ENCODE measurements at places on chromosomes 4 and X. TPM values are rescaled to one million over a fixed set of nuclear protein-coding genes. Genes with fewer than 3 reads are reported as not detected.

GRCh38 chr4:110132816-110133719, 65.3 kb downstream of the ELOVL6 start:
- H3K36me3 ChIP-seq: peaks cover 10% of the 10 kb centered on the region
- no peak for DNase-seq
- no peak overlapping the region for H3K4me3 ChIP-seq
- no peaks in the 10 kb centered on the region for H3K27me3 ChIP-seq
- peaks cover 16% of the 10 kb centered on the region for H3K4me1 ChIP-seq
- H3K27ac ChIP-seq: no peak overlapping the region

DNA sequence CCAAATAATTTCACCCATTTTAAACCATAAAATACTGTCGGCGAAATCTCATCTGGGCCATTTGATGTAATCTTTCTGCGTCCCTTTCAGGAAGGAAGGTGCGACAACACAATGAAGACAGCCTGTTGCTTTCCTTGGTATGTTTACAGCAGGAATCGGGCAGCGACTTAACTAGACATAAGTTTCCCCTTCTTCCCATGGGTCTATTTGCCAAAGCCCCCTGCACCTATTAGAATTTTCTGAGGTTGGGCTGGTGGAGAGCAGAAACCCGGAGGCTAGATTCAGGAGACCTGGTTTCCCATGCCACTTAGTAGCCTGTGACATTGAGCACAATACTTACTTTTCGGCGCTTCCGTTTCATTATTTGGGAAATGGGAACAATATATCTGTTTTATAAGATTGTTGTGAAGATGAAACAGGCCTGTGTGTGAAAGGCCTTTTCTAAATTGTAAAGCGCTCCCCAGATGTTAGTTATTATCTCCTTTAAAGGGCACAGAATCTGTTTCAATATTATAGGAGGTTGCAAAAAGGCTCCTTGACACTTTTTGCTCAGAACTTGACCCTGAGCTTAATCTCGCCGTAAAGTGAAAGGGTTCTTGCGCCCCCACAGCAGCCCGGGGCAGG, 552 bp upstream of the AFF1 start:
- no peaks in the 10 kb centered on the region for H3K36me3 ChIP-seq
- H3K4me3 ChIP-seq: peak overlapping the region; percentile 88
- H3K4me1 ChIP-seq: peaks cover 37% of the 10 kb centered on the region
- H3K27ac ChIP-seq: peak overlapping the region; percentile 46
- no peak for DNase-seq

The CDS1 gene
- total RNA-seq: 1.1 TPM

- H3K4me3 ChIP-seq: no peak overlapping the region
- DNase-seq: no peak
- no peak overlapping the region for H3K27ac ChIP-seq
- no peaks in the 10 kb centered on the region for H3K27me3 ChIP-seq
- H3K4me1 ChIP-seq: no peaks in the 10 kb centered on the region
These were observed 18.5 kb upstream of the CXCL3 start for GRCh38 chr4:74056858-74057562.

DNA sequence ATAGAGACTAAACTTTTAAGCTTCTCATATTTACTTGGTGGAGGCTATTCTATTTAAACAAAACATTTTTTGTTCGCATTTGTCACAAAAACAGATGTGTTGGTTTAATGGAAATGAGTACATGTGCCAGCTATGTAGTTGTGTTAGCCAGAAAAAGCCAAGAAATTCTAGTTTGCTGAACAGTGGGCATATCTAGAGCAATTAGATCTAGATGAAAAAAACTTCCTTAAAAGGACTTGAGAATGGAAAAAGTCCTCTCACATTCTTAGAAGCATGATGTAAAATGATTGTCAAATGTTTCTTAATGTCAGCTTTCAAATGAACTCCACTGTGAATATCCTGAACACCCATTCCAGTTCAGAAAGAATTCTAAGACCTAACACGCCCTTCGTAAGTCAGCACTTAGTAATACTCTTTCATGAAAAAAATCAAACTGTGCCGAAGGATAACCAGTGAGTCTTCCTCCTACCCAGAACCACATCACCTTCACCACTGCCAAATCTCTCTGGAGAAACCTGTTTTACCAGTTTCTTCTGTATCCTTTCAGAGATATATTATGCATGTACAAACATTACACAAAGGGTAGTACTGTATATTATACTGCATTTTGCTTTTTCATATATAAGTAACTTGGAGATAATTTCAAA, 28.2 kb downstream of the PHKA1 start:
- H3K36me3 ChIP-seq: peaks cover 15% of the 10 kb centered on the region
- DNase-seq: no peak
- no peak overlapping the region for H3K27ac ChIP-seq
- H3K4me1 ChIP-seq: no peaks in the 10 kb centered on the region
- H3K27me3 ChIP-seq: no peaks in the 10 kb centered on the region
- no peak overlapping the region for H3K4me3 ChIP-seq

DNA sequence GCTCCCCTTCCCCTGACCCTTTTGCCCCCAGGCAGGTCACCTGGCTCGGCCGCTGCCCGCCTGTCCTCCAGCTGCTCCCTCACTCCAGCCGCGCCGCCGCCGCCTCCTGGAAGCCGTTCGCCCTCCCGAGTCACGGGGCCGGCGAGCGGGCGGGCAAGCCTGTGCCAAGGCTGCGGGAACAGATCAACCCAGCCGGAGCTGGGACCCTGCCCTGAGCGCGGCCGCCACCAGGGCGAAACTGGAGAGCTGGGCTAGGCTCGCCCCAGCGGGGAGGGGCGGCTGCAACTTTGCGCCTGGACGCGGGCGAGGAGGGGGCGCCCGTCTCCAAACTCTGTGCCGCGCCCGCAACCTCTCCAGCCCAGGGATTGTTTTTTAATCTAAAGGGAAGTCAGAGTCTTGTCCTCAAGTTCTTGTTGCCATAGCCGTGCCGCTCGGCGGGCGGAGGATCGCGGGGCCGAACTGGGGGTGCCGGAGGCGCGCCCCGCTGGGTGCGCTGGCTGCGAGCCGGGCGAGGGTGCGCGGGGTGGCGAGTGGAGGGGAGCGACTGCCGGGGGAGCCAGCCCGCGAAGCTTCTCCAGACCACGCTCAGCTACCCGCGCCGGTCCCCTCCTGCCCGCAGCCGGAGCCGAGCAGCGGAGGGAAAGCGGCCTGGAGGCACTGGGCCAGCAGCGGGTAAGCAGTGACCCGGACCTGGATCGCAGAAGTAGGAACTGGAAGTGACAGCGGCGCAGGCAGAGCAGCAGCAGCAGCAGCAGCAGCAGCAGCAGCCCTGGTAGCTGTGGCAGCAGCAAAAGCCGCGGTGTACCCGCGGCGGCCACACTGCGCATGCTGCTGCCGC, 13.4 kb downstream of the ARHGEF6 start:
- H3K36me3 ChIP-seq: no peaks in the 10 kb centered on the region
- H3K27me3 ChIP-seq: no peaks in the 10 kb centered on the region
- peak; percentile 37 for DNase-seq
- no peak overlapping the region for H3K27ac ChIP-seq

GRCh38 chrX:101062176-101062575, 10.3 kb upstream of the TRMT2B start:
- no peaks in the 10 kb centered on the region for H3K4me1 ChIP-seq
- H3K36me3 ChIP-seq: no peaks in the 10 kb centered on the region
- H3K27ac ChIP-seq: no peak overlapping the region
- no peak overlapping the region for H3K4me3 ChIP-seq
- no peak for DNase-seq

The GNRHR gene
- not detected for total RNA-seq

The NXF2 gene
- total RNA-seq: not detected

DNA sequence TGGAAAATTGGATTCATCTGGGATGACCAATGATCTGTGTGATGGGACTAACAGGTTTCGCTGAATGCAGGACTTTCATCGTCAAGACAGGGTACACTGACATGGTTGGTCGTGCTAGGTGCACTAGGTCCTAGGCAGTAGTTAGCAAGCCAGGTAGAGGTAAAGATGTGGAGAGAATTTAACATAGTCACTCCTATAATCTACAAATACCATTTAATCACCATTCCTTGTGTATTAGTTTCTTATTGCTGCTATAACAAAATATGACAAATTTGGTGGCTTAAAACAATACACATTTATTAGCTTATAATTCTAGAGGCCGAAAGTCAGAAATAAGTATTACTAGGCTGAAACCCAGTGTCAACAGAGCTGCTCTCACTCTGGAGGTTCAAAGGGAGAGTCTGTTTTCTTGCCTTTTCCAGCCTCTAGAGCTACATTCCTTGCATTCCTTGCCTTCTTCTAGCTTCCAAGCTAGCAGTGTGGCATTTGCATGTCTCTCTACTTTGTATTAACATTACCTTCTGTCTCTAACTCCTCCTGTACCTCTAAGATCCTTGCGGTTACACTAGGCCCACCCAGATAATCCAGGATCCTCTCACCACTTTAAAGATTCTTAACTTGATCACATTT, 98.7 kb upstream of the GRIA3 start:
- no peaks in the 10 kb centered on the region for H3K36me3 ChIP-seq
- no peaks in the 10 kb centered on the region for H3K4me1 ChIP-seq
- H3K27me3 ChIP-seq: no peaks in the 10 kb centered on the region
- no peak overlapping the region for H3K27ac ChIP-seq
- no peak overlapping the region for H3K4me3 ChIP-seq

The NLRP2B gene
- not detected for total RNA-seq
